ENCODE measurements at places on chromosomes 16 and 17.
A peak's percentile ranks its signal among the peaks of the same experiment; 100 is the strongest.

DNA sequence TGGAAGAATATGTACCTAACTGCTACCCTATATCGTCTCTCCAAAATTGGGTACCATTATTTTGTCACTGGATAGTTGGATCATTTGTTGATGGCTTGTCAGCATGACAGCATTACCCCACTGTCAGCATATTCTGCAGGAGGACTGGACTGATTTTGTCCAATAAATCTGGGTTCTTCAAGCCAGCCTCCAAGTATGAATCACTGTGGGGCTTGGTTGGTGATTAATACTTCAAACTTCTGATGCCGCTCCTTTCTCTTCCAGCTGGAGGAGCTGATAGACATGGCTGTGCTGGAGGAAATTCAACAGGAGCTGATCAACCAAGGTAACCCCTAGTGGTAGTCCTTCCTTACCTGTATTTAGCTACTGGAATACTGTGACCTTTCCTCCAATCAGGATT is 2.5 kb downstream of the RPAIN start:
- no peak for DNase-seq

GRCh38 chr16:53695070-53695469 is 8.6 kb downstream of the RPGRIP1L start:
- DNase-seq = no peak

GRCh38 chr17:2223617-2223927 is 80.0 kb downstream of the SMG6 start:
- DNase-seq = no peak

DNA sequence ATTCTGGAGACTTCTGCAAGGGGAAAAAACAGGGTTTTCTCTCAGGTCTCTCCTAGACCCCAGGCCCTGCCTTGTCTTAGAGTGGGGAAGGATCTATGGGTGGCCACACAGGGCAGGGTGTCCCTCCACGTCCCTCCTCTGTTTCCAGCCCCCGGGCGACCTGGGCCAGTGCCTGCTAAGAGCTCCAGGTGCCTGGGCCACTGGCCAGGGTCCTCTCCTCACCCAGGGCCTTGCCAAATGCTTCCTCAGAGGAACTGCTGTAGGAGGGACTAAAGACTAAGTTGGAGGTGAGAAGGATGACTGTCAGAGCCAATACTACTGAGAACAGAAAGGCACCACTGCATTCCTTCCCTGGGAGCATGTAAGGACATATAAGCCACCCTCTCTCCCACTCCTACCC is 11.4 kb downstream of the NOS2 start:
- no peak for DNase-seq

- DNase-seq = no peak
Measured at GRCh38 chr16:54360681-54361080, 74.1 kb upstream of the IRX3 start.

GRCh38 chr17:8884336-8884990 is 17.0 kb upstream of the PIK3R6 start:
- no peak for DNase-seq

DNA sequence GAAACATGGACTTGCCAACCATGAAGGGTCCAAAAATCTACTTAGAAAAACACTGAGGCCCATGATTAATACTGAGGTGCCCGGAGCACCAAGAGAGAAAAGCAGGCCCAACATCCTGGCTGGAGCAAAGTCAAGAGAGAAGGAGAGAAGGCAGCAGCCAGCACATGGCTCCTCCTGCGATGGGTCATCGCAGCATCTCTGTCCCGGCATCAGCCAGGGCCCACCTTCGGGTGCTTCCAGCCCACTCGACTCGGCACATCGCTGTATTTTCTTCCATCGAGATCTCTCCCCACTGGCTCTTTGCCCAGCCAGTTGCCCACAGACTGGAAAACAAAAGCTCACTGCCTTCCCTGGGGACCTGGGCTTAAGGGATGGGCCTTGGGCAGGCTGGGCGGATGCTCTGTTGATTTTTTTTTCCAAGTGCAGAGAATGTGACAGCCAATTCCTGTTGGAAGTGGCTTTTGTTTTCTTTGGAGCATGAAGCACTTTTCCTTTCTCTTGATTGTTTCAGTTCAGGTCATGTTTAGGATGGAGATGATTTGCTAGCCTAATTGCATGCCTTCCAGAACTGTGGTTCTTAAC is 58.1 kb downstream of the CYB5B start:
- peak; percentile 35 for DNase-seq

GRCh38 chr16:86044881-86045590 is 146.1 kb downstream of the IRF8 start:
- DNase-seq = no peak

DNA sequence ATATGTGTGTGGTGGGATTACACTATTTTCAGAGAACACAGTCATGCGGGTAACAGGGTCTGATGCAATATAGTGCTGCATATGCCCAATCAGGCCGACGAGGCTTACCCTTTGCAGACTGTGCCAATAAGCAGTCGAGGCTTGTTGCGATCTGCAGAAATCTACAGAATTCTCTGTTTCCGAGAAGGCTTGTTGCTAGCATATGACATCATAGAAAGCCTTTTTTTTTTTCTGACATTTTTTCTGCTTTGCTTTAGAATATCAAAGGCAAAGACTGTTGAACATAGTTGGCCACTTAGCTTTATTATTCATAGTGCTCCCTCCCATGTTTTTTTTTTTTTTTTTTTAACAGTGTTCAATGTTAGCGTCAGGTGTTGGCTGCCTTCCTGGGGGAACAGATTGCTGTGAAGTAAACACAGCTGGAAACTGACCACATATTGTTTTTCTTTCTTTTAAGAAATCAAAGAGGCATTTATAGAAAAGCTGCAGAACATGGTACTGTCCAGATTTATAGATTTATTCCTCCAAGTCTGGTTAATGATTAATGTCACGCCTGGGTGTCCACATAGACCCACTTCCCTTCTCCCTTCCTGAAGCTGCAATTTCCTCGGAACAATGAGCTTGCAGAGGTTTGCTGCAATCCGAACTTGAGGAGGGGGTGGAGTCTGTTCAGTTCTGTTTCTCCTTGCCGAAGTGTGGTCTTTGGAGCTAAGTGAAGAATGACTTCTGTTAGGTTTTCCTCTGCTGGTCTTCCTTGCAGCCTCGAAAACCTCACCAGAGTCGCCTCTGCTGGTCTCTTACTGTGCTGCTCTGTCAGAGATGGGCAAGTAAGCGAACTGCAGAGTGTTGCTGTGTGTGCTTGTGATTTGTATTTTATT is 87.3 kb downstream of the MAP2K6 start:
- peak; percentile 34 for DNase-seq
